ENCODE measurements at places on chromosomes 5 and 9.

DNA sequence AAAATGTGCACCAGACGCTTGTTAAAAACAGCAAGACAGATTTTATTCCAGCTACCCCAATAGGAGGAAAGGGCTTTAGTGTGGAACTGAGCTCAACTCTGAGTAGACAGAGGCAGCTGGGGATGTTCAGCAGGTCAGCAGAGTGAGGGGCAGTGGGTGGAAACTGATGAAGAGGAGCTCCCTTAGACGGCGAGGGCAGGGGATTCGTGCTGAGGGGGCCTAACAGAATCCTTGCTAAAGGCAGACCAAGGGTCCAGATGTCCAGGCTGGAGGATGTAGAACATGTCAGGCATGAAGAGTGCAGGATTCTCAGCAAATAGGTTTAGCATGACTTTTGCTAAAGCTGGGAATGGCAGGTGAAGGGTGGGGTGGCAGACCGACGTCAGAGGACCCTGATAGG is 71.9 kb upstream of the OLFM1 start:
- no peak for DNase-seq

DNA sequence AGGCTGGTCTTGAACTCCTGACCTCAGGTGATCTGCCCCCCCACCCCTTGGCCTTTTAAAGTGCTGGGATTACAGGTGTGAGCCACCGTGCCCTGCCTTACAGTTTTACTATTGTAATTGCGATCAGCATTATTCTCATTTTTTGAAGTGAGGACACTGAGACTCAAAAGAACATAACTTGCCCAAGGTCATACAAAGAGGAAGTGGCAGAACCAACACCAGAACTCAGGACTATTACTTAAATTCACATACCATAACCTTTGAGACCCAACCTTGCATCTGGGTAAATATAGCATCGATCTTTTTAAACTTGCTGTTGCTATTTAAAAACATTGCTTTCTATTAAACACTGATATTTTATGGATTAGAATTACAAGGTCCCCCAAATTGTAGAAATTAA is 54.2 kb downstream of the FOXI1 start:
- no peak for DNase-seq

GRCh38 chr5:80958616-80959015 is 1.5 kb upstream of the RASGRF2 start:
- DNase-seq = no peak

- peak; percentile 2 for DNase-seq
Observed at GRCh38 chr9:11595756-11596155, 983.0 kb upstream of the PTPRD start.

- DNase-seq = no peak
Observed at GRCh38 chr9:132099741-132100407, 20.2 kb upstream of the MED27 start.

All from foreskin keratinocyte (primary cell).